ENCODE measurements at places on chromosomes 11 and 22.

DNA sequence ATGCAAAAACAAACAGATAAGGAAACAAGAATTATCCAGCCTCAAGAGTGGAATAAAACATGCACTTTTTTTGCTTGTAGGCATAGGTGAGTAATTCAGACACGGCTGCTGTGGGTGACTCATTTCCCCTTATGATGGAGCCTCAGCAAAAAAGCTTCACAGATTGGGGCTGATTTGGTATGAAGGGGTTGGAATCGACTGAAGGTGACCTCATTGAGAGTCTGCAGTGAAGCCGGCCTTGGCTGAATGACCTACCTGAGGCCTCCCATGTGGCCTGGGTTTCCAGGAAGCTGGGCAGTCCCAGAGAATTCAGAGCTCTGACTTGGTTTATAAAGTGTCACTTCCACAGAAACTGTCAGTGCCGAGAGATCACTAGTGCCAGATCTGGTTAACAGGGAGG is 34.2 kb upstream of the VPREB1 start:
- no peak for DNase-seq

- no peak for DNase-seq
Observed at GRCh38 chr11:43788421-43788820, 92.2 kb upstream of the ALKBH3 start.

DNA sequence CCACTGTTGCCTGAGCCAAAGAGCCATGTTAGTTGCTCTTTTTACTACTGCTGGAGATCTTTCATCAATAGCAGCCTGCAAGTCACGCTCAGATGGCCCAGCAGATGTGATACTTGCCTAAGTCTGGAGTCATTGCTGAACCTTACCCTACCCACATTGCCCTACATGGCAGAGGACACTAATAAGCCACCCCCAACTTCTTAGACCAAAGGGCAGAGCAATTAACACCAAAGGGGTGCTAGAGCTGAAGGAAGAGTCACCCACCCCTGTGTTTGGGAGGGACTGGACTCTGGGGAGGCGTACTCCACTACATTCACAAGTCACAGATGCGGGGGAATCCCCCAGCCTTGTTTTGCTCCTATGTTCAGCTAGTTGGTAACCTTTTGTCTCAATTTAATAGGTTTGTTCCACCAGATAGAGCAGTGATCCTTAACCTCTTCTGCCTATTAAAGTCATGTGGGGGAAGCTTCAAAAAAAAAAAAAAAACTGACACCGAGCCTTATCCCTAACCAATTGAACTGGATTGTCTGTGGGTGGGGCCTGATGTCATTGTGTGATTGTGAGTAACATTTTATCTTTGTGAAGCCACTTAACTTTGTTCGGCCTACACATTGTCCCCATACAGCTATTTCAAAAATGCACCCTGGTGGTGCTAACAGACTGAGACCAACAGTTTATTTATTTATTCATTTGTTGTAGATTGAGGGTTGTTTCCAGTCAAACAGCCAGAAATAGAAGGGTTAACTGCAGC is 13.1 kb downstream of the ADM start:
- no peak for DNase-seq

DNA sequence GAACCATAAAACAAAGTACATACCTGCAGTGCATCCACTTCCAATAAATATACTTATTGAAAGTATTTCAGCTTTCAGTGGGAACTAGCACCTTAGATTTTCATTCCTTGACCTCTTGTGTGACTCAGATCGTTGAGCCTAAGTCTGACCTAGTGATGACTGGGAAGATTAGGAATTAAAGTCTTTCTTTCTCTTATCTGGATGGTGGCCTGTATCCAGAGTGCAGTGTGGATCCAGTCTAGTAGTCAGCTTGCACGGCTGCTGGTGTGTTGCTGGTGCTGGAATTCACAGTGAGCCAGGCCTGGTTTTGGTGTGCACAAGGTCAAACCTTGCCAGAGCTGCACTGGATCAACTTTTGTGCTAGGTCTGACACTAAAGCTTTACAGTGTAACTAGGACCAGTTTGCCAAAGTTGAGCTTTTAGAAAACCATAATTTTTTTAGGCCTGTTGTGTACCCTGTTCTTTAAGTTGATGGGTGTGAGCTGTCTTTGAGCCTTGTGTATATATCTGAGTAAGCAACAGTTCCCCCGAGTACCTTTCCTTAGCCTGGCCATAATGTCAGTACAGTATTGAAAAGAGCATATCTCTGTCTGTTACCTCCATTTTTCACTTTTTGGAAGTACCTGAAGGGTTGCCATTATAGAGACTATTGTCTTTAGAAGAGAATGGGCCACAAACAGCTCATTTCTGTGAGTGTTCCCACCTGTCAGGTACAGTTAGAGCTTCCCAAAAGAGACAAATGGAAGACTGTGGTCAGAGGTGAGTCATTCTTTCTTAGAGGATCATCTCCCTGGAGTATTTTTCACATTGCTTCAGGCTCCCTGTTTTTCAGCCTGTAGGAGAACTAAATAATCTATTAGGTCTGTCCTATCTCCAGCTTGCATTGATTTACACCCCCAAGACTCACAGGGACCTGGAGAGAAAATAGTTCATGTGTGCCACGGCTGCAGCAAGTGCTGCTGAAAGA is 89.8 kb downstream of the ALX4 start:
- no peak for DNase-seq

DNA sequence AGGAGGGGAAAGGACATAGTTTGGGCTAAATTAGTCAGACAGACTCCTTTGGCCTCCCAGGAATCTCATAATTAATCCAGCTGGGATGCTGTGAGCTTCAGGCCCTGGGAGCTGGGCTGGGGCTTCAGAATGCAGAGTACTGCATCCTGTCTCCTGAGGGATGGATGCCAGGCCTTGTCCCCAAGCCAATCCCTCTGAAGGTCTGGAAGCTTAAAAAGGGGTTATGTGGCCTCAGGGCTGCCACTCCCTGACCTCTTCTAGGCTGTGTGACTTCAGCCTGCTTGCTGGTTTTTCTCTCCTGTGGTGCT is 6.9 kb upstream of the LRRC32 start:
- no peak for DNase-seq

- DNase-seq, result no peak
Observed at GRCh38 chr11:18794956-18795355, 3.4 kb upstream of the PTPN5 start.

GRCh38 chr22:17990942-17991341 is 33.4 kb downstream of the MICAL3 start:
- no peak for DNase-seq

- no peak for DNase-seq
Observed at GRCh38 chr11:64611869-64612646, 21.0 kb downstream of the SLC22A12 start.

DNA sequence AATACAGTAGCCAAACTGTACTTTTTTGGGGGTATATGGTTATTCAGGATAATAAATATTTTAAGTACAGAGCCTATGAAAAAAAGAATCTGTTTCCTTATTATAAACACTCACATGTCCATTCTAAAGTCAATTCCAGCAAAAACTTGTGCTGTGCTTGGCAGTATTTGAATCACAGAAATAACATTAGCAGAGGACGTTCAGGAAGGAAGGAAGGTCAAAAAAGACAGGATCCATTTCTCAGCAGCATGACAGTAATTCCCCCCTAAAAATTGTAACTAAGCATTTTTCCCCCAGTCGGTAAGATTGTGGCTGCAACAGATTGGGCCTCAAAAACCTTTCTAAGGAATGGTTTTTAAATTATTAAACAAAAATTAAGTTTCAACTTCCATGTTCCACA is 124.8 kb downstream of the ATG16L2 start:
- no peak for DNase-seq

DNA sequence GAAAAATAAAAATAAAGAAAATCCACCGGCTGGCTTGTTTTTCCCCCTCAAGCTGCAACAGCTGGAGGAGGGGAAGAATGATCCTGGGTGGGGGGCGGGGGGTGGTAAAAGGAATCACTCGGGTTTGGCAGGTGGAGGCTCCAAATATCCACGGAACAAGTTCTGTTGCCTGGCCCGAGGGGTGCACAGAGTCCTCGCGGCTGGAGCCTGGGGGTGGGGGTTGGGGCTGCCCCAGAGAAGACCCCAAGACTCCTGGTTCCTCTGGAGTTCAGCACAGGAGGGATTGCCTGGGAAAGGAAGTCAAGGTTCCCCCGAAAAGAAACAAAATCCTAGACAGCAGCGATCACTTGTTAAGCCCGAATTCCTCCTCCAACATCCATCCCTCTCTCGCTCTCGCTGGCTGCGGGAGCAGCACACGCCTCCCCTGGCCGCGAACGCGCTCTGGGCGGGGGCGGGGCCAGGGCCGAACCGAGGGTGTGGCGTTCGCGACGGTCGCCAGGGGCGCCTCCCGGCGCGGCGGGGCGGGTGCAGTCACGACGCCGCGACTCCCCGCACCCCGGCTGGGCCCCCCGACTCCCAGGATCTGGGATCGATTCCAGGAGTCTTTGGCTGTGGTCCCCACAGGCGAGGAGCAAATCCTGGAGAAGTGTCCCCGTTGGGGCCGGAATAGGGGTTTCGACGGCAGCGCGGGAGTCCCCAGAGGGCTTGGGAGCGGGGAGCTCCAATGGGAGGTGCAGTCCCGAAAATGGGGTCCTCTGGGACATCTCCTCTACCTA is at the start of gene KCNA4:
TSS of gene KCNA4 (minus strand) at position 443 of the 776 bp plus-strand sequence. CDS start 4,352 bp downstream, outside the sequence.
- no peak for DNase-seq

DNA sequence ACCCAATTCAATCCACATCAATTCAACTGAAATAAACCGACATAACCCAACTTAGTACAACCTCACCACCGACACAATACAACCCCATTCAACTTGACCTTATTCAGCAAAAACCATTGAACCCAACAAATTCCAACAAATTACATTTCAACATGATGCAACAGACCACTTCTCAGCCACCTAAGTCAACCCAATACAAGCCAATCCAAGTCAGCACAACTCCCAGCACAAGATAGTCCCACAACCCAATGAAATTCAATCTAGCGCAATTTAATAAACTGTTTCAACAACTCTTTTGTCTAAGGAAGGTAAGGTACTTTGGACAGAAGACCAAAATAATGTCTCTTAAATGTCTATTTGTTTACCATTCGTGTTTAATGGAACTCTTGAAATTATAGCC is 226.0 kb downstream of the MIAT start:
- DNase-seq, result no peak

DNA sequence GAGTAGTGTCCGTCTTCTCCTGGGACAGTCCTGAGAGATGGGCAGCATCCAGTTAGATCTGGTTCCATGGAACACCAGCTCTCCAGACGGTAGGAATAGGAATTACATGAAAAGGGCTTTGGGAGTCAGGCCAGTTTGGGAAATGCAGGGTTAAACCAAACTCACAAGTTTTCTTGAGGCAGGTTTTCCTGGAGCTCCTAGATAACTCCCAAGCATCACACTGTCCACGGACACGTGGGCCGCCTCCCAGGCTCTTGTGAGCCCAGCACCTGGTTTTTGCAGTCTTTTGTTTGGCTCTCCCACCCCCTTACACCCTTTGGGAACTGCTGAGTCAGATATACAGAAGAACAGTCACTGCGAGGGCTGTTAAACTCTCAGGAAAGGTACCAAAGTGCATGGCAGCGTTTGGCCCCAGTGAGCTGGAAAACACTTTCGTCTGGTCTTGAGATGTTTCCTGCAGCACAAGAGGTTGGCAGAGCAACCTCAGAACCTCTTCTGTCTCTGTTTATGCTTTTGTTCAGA is 90.0 kb downstream of the BCR start:
- DNase-seq, result no peak

- no peak for DNase-seq
Observed at GRCh38 chr22:46891382-46891951, 129.0 kb downstream of the TBC1D22A start.

DNA sequence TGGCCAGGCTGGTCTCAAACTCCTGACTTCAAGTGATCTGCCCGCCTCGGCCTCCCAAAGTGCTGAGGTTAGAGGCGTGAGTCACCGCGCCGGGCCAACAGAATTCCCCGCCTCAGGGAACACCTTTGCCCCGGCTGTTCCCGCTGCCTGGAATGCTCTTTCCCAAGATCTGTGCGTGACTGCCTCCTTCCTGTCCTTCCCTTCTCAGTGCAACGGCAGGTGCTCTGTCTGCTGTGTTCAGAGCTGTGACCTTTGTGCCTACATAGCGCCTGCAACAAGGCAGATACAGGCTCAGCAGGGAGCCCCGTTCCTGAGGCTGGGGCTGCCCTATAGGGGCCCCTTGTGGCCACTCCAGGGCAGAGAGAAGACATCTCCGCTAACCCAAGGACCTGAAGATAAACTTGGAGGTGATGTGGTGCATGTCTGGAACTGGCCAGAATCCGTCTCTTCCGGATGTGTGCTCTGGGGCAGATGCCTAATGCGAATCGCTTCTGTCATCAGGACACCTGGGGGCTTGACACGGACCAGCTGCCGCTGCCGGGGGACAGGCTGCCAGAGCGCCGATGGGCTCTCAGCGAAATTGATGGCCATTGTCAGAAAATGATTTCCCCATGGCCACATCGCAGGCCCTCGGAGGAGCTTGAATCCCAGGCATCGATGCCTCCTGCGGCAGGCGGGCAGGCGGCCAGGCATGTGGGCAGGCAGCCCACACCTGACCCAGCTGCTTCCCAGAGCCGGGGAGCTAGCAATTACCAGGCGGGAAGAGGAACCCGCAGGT is 43.5 kb upstream of the TCF20 start:
- DNase-seq, result peak; percentile 51

GRCh38 chr22:38950527-38951295 is 6.7 kb upstream of the APOBEC3A start:
- no peak for DNase-seq

- DNase-seq, result no peak
Observed at GRCh38 chr22:47601666-47602065, 839.2 kb downstream of the TBC1D22A start.

DNA sequence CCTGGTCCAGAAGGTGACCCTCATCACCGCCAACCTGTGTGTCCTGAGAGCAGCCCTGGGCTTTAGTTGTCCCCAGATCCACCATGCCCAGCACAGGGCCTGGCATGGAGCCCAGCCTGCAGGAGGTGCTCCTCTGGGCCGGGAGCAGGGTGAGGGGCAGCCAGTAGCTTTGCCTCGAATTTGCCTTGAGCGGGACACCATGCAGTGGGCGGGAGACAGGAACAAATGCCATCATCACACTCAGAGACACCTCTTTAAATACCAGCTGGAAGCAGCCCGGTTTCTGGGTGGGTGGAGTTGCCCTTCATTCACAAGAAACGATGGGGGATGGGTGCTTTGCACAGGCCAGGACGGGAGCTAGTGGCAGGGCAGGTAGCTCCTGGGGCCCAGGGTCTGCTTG is 19.3 kb downstream of the FLRT1 start:
- DNase-seq, result no peak

Data from CD4-positive, alpha-beta memory T cell (primary cell).